ENCODE measurements at places on chromosomes 16 and 17. TPM values are rescaled to one million over a fixed set of nuclear protein-coding genes. Genes with fewer than 3 reads are reported as not detected.

Gene KCNJ18
- not detected for total RNA-seq

Gene CHST6
- total RNA-seq: 4.8 TPM

Gene CMTM4
- total RNA-seq: 81.3 TPM

Gene MMD
- total RNA-seq: 7.2 TPM

Gene RFNG
- total RNA-seq: 49.1 TPM

Gene CD300LG
- total RNA-seq: not detected

Gene CORO1A
- total RNA-seq: 7.9 TPM

Gene PRAC2
- not detected for total RNA-seq

Gene CLEC10A
- total RNA-seq: not detected

Gene KRTAP4-7
- not detected for total RNA-seq

Gene EIF3C
- total RNA-seq: 728 TPM

Gene IRX5
- not detected for total RNA-seq

Gene RABEP1
- 53.0 TPM for total RNA-seq

Gene TNP2
- not detected for total RNA-seq

Gene KIAA0753
- total RNA-seq: 34.1 TPM

Gene HS3ST3A1
- not detected for total RNA-seq

Gene TP53TG3B
- total RNA-seq: not detected

Gene TBC1D3
- not detected for total RNA-seq
